ENCODE measurements at places on chromosomes 6 and 20.

DNA sequence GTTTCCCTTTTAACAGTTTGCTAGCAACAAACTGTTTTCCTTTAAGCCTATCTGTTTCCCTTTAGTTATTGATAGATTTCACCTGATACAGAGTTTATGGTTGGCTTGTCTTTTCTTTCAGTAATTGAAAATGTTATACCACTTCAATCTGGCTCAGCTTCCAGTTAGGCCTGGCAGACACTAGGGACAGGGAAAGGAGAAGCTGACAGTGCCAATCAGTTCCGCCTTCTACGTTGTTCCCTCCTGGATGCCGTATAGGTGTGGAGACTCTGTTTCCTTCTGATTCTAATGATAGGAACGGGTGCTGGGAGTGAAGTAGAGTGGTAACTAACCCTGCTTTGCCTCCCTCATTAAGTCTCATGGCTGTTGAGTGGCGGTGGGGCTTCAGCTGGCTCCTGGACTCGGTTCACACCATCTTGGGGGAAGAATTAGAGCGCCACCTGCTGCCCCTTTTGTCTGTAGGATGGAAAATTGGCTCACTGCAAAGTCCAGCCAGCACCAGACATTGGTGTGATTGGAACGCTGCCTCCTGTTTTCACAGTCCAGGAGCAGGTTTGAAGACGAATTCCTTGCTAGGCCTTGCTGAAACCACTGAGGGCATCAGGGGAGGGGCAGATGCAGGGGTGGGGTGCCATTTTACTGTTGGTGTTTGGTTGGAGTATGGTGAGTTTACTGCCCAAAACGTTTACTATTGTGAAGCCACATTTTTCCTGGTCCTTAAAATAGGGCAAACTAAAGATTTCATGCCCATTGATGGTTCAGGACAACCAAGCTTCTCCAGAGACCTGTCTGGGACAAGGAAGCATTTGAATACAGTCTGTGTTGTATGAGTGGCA is 1729.5 kb downstream of the GRIK2 start:
- DNase-seq: peak; percentile 25

GRCh38 chr20:50467718-50468356 is 42.3 kb upstream of the PTPN1 start:
- DNase-seq: peak; percentile 16

DNA sequence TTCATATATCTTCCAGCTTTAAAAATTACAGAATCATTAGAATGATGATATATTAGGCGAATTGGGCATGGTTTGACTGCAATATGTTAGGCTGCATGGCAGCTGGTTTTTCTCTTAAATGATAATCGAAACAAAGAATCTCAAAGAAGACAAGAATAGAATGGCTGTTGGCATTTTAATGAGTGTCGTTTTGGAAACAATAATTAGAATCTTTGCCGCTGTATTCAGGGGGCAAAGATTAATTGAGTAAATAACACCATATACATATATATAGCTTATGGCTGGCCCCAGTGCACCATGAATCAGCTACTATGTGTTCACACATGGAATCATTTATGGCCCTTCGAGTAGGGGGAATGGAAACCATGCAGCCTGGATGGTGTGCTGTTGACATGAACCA is 216.2 kb downstream of the RNF144B start:
- DNase-seq: no peak

DNA sequence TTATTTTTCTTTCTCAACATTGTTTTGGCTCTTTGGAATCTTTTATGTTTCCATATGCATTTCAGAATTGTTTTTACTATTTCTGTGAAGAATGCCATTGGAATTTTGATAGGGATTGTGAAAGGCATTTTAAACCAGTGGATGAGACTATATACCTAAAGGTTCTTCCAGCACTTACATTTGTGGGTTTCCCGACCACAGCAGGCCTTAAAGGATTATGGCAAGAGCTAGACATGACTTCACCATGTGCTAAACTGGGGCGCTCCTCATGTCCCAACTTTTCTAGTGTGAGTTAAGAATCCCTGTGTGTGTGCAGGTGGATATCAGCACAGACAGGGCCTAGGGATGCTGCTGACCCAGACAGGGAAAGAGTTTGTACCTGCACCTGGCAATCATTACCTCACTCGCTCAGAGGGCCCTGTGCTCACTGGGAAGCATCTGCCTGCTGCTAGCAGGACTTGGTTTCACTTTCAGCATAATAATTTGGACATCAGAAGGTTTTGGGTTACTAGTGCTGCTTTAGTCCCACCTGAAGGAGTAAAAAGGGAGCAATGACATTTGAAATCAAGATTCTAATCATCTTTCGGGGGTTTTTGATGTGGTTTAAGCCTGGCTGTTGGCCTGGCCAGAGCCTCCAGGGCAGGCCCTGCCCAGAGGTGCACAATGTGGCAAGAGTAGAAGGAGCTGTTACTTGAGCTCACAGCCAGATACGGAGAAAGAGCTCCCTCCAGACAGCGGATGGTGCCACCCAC is 137.1 kb downstream of the CDC5L start:
- no peak for DNase-seq

DNA sequence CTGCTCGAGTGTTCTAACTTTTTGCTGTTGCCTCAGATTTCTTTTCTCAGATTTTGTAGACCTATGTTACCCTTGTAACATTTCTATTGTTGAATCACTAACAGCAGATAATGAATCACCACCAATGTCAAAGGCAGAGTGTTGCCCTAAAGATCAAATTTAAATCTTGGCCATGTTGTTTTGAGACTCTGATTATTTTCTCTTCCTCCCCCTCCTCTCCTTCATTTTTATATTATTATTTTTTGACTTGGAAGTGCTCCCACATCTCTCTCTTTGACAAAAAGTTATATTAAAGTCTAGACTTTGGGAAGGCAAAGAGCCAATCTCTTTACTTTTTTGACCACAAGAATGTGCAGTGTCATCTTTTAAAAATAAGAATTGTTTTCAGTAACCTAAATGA is 422.7 kb downstream of the NKAIN2 start:
- no peak for DNase-seq

- no peak for DNase-seq
Observed at GRCh38 chr6:15745781-15746180, 83.0 kb upstream of the DTNBP1 start.

GRCh38 chr6:50708664-50709365 is 4.5 kb upstream of the TFAP2D start:
- no peak for DNase-seq

- DNase-seq: no peak
Observed at GRCh38 chr6:10156875-10157274, 258.0 kb downstream of the TFAP2A start.

- no peak for DNase-seq
Observed at GRCh38 chr6:29917857-29918256, 24.5 kb upstream of the HLA-A start.

GRCh38 chr20:61927193-61927825 is 138.4 kb downstream of the TAF4 start:
- no peak for DNase-seq

- no peak for DNase-seq
Observed at GRCh38 chr6:26365633-26365995, 616 bp downstream of the BTN3A2 start.

- no peak for DNase-seq
Observed at GRCh38 chr6:6283746-6284145, 36.7 kb downstream of the F13A1 start.

- DNase-seq: no peak
Observed at GRCh38 chr6:138692978-138693909, 80.3 kb upstream of the CCDC28A start.

DNA sequence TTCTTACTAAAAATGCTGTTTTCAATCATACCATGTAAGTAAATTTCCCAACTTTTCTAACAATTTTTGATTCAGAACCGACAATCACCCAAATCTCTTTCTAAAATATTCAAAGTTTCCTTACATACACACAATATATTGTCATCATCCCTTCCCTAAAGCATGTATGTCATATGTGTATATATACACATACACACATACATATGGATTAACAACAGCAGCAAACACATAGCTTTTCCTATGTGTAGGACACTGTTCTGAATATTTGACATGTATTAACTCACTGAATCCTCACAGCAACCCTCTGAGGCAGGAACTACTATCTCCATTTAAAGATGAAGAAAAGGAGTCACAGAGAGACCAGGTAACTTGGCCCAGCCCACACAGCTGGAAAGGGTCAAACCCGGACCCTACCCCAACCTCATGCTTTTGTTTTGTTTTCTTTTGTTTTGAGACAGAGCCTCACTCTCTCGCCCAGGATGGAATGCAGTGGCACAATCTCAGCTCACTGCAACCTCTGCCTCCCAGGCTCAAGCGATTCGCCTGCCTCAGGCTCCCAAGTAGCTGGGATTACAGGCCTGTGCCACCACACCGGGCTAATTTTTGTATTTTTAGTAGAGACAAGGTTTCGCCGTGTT is 7.2 kb downstream of the FYN start:
- DNase-seq: no peak

DNA sequence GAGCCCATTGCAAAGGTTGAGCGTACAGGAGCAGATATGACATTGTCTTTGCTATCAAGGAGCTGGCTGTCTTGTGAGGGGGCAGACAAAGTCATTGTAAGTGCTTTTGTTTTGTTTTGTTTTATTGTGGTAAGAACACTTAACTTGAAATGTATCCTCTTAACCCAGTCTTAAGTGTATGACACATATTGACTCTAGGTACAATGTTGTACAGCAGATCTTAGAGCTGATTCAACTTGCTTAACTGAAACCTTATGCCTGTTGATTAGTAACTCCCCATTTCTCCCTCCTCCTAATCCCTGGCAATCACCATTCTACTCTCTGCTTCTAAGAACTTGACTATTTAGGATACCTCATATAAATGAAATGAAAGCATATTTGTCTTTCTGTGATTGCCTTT is 429.0 kb downstream of the BMP2 start:
- no peak for DNase-seq

DNA sequence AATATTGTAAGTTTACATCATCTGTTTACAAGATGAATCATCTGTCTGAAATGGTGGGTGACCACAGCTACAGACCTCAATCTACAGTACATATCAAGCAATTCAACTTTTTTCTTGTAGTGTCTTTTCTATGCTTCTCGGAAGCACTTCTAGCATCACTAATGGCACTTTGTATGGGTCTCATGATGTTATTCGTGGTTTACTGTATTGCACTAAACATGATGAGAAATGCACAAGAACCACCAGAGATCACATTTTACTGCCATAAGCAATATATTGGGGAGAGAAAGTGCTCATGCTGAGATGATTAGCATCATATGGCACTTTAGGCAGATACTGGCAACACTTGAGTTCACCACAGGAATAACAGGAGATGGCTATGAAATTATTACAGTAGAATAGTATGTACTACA is 15.4 kb upstream of the BTBD3 start:
- DNase-seq: no peak

GRCh38 chr6:143811501-143812157 is 31.5 kb upstream of the LTV1 start:
- no peak for DNase-seq
